Spleen (tissue), 13 donors: ENCODE measurements at places on chromosomes 3 and 15.
A peak's percentile ranks its signal among the peaks of the same experiment; 100 is the strongest.

GRCh38 chr3:40079847-40080240, 229.7 kb upstream of the EIF1B start:
- no peak for DNase-seq

DNA sequence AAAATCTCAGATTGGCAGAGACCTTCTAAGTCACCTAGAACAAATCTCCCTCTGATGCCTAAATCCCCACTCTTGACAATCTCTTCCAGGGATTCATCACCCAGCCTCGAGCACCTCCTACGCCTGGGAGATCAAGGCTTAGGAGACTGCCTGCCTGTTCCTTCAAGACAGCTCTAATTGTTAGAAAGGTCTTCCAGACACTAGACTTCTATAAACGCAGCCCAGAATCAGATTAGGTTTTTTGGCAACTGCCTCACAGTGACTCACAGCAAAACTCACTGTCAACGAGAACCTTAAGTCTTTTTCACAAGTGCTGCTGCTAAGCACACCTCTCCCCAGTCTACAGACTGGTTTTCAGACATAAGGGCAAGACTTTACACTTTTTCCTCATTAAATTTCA, 23.1 kb downstream of the SRGAP3 start:
- DNase-seq = no peak

- no peak for DNase-seq
Observed at GRCh38 chr15:95009635-95010034, 778.3 kb downstream of the MCTP2 start.

DNA sequence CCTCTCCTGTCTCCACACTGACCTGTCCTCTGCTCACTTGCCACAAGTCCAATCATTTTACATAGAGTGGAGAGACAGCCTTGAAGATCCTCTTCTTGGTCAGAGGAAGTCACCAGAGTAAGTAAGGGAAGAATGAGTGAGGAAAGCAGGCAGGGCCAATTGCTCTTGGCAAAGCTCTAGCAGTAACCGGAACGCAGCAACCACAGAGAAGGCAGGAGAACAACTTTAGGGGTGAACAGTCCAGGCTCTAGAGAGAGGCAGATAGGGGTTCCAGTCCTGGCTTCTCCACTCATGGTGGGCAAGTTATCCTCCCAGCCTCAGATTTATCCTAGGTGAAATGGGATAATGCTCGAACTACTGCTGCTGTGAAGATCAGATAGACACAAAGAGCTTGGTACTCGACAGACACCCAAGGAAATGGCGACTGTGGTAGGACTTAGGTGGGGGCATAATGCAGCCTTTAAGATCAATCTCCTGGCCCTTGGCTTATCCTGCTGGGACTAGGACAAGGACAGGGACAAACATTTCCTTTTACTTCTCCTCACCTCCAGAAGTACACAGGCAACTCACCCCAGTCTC, 1.2 kb upstream of the ADAMTSL3 start:
- no peak for DNase-seq

DNA sequence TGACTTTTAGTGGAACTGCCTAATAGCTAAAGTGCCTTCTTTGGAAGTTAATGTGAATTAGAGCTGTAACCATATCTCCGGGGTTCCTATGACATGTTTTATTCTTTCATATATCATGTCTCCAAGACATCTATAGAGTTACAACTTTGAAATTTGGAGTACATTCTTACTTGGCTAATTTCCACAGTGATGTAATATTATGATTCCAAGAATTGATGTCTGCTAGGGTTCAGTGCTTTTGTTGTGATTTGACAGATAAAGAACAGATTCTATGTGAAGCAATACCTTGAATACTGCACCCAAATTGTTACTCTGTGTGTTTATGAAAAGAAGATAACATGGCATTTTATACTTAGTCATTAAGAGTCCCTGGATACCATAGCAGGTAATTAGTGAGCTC, 934.3 kb downstream of the NTRK3 start:
- no peak for DNase-seq

- no peak for DNase-seq
Observed at GRCh38 chr3:63779227-63779626, 39.9 kb upstream of the C3orf49 start.

DNA sequence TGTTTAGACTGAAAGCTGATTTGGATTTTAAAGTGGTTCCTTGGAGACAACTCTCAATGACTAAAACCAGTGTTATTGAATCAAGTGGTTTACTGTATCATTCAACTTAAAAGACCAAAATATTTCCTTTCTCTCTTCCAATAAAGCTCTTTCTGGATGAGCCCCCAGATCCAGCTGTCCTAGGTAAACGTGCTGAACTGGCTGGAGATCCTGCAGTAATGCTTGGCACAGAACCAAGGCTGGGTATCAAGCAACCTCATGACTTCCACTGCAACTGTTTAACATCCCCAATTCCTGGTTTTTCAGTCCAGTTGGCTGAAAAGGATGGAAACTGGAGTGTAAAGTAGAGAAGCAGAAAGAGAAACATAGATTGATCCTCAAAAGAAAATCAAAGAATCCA, 28.9 kb downstream of the SEC22C start:
- no peak for DNase-seq

- no peak for DNase-seq
Observed at GRCh38 chr3:187798531-187799530, 53.6 kb upstream of the BCL6 start.

GRCh38 chr3:21446027-21446426, 305.0 kb downstream of the ZNF385D start:
- no peak for DNase-seq

DNA sequence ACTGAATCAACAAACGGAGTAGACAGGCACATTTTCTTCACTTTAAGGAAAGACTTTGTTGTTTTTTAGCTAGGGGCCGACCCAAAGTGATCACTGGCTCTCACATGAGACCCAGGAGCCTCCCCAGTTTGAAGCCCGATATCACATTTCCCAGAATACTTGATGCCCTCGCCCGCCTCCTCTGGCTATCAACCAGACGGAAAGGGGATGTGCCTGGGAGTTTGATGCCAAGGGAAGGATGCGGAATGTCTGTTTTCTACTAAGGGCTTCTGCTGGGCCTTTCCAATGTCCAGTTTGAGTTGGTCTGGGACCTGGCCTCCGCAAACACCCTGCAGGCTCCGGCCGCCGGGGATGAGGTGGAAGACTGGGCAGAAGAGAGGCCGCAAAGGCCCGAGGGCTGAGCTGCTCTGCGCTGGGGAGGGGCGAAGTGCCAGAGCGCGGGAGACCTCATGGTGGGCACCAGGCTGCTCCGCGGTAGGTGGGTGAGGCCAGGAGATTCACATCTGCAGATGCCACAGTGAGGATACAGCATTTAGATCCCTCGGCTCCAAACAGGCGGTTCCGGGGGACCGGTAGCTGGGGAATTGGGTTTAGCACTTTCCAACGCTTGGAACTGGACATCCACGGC, 491 bp upstream of the ZNF774 start:
- DNase-seq = peak; percentile 83

DNA sequence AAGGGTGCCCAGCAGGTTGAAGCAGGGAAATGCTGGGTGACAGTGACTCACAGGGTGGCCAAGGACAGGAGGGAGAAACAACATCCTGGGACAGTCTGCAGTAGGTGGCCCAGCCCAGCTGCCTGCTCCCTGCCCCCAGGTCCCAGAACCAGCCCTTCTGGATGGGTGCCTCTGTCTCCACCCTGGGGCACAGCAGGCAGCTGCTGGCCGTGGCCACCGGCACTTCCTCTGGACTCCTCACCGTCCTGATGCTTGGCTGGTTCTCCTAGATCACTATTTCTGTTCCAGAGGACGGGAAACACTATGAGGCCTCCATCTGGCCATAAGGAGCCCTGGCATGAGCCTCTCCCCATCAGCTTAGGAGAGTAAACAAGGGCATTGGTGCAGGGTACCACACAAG, 258.9 kb downstream of the XXYLT1 start:
- no peak for DNase-seq

DNA sequence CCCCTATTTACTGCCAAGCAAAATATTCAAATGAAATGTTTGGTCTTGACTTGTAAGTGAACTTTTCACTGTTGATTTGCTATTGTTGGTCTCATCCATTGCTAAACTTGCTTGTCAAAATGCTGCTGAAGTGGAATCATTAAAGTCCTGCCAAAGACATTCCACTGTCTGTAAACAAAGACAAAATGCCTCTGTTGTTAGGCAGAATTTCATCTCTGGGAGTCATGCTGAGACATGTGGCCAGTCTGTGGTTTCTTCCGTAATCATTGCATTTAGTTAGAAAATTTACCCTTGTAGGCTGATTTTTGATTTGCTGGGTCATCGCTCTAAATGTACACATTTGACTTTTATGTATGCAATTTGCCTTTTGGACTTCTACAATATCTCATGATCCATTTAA, 577.7 kb downstream of the MECOM start:
- no peak for DNase-seq

DNA sequence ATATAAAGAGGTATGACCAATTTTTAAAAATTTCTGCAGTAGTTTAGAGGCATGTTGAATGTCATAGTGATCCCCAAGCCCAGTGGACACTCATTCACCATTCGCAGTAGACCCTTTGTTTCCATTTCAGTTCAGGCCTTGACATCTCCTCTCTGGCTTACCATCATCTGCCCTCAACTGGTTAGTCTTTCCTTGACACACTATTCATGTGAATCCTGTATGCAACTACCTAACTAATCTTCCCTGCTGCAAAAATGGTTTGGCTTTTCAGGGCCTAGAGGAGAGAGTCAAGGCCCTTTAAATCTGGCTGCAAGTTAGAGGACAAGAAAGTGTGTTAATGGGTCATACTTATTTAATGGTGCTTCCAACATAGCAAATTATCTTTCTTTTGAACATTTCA, 10.9 kb downstream of the APH1B start:
- no peak for DNase-seq

GRCh38 chr3:45011756-45012508, 14.2 kb upstream of the CLEC3B start:
- no peak for DNase-seq

DNA sequence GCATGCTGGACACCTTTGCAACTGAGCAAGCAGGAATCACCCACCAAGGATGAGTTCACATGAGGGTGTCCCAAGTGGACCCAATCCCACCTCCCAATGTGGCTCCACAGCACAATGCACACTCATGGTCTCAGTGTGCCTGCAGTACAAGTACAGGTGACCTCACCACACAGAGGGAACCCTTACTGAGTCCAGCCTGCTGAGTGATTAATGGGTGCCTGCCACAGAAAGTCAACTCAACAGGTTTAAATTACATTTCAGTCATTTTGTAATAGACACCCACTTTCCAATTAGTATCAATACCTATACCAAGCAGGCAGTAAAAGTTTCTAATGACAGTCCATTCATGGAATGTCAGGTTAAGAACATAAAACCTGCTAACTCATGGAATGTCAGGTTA, 59.5 kb downstream of the HERC2 start:
- no peak for DNase-seq

- no peak for DNase-seq
Observed at GRCh38 chr3:129732200-129732876, 125.9 kb upstream of the PLXND1 start.

GRCh38 chr15:65183865-65184159, 1.3 kb downstream of the CLPX start:
- DNase-seq = no peak

- no peak for DNase-seq
Observed at GRCh38 chr3:34111361-34111760, 312.9 kb downstream of the PDCD6IP start.

DNA sequence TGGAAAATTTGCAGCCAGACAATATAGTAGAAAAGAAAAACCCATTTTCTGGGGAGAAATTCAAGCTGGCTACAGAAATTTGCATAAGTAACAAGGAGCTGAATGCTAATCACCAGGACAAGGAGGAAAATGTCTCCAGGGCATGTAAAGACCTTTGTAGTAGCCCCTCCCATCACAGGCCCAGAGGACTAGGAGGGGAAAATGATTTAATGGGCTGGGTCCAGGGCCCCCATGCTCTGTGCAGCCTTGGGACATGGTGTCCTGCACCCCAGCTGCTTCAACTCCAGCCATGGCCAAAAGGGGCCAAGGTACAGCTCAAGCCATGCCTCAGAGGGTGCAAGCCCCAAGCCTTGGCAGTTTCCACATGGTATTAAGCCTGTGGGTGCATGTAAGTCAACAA, 197.6 kb upstream of the POU1F1 start:
- DNase-seq = no peak

- no peak for DNase-seq
Observed at GRCh38 chr15:25859838-25860645, 3.1 kb downstream of the ATP10A start.

DNA sequence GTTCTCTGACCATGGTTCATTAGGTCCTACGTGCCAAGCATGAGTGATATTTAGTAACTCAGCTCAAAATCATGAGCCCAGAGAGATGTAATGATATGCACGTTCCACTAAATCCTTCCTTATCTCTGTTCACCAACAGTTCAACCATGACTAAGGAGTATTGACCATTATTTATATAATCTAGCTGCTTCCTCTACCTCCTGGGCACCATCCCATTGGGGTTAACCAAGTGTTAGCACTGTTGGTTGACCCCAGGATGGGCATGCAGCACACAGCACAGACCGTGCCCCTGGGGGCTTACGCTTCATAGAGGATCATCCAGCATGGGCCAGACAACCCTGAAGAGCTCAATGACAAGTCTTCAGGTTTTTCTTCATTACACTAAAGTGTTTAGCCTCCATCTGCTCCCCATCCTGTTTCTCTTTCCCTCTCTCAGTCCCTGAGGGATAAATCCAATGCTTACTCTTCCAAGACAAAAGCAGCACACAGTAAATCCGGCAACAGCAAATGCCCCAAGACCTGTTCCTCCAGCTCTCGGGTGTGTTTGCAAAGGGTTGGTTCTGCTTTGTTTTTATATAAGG, 10.4 kb downstream of the FAM174B start:
- no peak for DNase-seq

DNA sequence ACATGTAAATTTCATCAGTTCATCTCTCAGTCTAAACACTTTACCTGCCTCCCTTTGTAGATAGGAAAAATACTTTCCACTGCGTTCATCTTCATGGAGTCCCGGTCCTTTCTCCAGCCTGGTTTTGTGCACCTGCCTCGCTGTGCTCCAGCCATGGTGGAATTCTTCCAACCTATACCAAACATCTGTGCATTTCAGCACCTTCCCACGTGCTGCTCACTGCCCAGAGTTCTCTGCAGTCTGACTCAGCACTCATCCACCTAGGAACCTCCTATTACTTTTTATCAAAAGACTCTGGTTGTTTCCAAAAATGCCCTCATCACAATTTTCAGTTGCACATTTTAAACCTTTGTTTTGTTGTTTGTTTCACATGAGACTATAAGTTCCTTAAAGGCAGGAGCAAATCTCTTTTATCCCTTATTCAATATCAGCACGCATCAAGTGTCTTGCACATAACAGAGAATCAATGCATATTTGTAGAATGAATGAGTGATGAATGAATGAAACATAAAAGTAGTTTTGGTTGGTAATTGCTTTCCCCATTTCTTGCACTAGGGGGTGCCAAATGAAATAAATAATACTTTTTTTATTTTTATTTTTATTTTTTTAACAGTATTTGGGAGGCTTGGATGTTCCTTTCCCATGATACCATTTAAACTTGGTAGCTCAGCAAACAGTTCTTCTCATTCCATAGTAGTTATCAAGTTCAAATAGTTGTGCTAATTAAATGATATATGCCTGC, 30.2 kb upstream of the ADAMTS9 start:
- no peak for DNase-seq

DNA sequence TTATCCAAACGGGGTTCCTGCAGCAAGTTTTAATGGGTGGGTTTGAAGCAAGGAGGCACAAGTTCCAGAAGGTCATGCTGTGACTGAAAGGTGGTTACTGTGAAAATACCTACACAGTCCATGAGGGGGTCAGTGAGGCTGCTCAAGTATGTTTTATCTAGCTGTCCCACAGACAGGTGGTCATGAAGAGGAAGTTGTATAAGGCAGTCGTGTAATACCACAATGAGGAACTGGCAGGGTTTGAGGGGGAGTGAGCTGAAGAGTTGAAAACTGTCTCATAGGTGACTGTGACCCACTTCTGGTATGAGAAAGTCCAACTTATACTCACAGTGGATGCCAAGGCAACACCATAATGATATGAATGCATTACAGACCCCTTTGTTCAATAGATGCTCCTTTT, 856.8 kb downstream of the OTOL1 start:
- DNase-seq = no peak
